ENCODE measurements at places on chromosomes 7 and 10.

DNA sequence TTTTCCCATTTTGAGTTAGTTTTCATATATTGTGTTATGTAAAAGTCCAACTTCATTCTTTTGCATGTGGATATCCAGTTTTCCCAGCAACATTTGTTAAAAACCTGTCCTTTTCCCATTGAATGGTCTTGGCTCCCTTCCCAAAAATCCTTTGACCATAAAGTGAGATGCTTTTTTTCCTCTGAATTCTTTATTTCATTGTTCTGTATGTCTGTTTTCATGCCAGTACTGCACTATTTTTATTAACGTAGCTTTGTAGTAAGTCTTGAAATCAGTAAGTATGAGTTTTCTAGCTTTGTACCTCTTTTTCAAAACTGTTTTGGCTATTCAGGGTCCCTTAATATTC is 20.0 kb downstream of the C1GALT1 start:
- no peak for DNase-seq

GRCh38 chr10:68239596-68240150 is 7.8 kb upstream of the ATOH7 start:
- DNase-seq, result no peak

DNA sequence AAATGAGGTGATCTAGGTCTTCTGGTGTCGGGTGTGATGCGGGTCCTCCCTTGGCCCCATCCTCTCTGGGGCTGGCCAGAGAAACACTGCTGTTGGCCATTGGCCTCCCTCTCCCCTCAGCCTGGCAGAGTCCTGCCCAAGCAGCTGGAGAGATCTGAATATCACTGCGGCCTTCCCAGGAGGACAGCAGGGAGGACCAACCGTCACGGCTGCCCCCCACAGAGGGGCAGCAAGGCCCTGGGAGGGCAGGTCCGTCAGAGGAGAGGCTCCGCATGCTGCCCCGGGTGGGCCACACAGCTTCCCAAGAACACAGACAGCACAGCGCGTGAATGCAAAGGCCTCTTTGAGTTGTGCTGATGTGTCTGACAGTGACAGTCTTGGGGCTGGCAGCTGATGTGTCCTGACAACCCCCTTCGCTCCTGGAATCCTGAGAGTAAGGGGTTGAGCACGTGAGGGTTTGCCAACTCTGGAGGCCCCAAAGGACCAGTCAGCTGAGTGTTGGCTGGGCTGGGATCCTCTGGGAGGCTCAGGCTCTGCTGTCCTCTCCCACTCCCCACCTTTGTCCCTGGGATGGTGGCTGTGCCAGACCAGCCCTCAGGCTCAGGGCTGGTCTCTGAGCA is 132.5 kb upstream of the UNC5B start:
- DNase-seq, result no peak

DNA sequence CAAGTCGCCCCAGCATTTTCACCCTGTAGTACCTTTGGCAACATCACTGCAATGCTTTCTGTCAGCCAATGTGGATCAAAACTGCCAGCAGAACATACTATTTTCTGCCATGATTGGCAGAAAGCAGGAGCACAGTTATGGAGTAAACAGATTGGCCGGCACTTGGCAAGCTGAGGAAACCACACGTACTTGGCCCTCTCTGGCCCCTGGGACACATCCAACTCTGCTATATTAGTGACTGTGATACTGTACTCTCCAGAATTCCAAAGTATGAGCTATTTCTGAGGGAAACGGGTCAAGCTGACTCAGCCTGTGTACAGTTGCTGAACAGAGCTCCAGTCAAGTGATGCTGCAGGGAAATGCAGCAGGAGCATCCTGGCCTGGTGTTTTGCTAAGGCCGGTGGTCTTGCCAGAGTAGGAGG is 39.8 kb upstream of the LANCL2 start:
- DNase-seq, result no peak

GRCh38 chr7:144408121-144408520 is 4.6 kb upstream of the NOBOX start:
- DNase-seq, result no peak
